ENCODE measurements at places on chromosomes 2 and 18. TPM values are rescaled to one million over a fixed set of nuclear protein-coding genes. Genes with fewer than 3 reads are reported as not detected.

DNA sequence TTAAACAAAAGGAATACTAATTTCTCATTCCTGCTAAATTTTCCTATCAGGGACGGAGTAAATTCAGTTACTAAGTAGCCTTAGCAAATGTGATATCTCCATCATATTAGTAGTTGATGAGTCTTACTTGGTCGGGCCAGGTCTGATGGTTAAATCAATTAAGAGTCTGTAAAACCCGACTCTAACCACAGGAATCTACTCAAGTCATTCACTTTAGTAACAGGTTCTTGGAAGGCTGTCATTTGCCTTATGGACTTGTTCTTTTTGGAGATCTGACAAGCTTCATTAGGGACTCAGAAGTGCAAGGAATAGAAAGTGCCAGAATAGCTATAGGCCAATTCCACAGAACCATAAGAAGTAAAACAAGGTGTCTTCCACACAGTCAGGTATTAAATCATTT, 119.0 kb downstream of the GCA start:
- DNase-seq: no peak

- DNase-seq: peak; percentile 67
Measured at GRCh38 chr2:46490521-46491141, 11.3 kb downstream of the TMEM247 start.

DNA sequence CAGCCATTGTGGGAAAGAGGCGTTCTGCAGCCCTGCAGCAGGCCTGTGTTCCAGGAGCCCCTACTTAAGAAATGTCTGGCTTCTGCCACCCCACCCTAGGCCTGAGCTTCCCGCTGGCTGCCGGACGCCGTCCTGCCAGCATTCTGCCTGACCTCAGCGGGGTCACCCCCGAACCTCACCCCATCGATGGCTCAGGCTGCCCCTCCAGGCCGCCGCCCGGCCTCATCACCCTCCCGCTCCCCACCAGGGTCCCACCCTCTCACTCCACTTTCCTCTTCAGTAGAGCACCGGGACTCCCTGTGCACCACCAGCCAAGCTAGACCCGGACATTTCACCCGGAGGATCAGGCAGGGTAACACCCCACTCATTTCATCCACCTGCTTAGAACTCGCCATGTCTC, 73.6 kb upstream of the SALL3 start:
- DNase-seq: no peak

DNA sequence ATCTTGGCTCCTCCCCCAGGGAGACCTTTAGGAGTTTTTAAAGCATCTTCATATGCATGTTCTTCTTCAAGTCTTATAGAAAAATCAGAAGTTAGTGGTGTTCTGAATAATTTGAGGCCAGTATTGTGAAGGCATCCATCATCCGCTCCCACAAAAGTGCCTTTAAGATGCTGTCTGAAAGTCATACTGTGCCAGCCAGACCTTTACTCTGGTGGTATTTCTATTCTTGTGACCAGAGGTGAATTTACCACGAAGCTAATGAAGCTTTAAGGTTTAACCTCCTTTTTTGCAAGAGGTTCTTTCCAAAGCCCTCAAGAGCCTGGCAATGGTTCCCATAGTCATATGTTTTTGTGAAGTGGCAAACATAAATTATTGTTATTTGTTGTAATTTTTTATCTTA, 54.3 kb downstream of the SLC40A1 start:
- no peak for DNase-seq

GRCh38 chr2:206477296-206477695, 34.0 kb downstream of the ADAM23 start:
- no peak for DNase-seq

- DNase-seq: no peak
Measured at GRCh38 chr2:78309460-78309859, 716.0 kb upstream of the REG3G start.

DNA sequence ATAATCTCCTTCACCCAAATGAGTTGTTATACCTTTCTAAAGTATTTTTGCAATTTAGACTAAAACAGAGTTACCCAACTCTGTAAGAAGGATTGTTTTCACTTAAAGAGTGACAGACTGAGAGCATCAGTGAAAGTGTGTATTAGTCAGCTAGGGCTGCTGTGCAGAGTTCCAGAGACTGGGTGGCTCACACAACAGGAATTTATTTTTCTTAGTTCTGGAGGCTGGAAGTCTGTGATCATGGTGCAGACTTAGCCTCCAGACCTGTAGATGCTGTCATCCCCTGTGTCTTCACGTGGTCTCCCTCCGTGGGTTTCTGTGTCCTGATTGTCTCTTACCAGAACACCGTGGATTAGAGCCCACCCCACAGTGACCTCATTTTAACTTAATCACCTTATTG, 40.0 kb downstream of the BCL2L11 start:
- no peak for DNase-seq

GRCh38 chr2:229042349-229042748, 228.7 kb downstream of the PID1 start:
- DNase-seq: no peak

- no peak for DNase-seq
Measured at GRCh38 chr2:82652117-82652516, 1807.0 kb downstream of the SUCLG1 start.

DNA sequence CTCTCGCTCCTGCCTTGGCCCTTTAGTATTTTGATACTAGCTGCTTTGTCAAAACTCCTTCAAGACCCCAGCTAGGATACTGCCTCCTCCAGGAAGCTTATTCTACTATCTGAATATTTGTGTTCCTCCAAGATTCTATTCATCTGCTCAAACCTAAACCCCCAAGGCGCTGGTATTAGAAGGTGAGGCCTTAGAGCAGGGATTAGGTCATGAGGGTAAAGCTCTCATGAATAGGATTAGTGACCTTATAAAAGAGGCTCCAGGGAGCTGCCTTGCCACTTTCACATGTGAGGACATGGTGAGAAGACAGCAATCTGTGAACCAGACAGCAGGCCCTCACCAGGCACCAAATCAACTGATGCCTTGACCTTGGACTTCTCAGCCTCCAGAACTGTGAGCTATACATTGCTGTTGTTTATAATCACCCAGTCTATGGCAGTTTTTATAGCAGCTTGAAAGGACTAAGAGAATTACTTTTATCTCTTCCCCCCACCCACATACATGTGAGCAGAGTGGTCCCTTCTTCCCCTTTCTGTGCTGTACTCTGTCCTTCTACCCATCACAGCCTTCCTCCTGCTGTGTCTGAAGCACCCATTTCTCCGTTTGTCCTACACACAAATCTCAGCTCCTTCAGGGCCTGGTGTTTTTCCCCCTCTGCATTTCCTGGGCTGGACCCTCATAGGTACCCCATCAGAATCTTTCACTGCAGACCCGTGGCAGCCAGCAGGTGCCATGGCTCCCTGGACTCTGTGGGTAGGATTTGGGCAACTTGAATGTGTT, 54.5 kb downstream of the HS1BP3 start:
- DNase-seq: no peak

- DNase-seq: no peak
Measured at GRCh38 chr2:70514612-70515055, 39.0 kb downstream of the TGFA start.

DNA sequence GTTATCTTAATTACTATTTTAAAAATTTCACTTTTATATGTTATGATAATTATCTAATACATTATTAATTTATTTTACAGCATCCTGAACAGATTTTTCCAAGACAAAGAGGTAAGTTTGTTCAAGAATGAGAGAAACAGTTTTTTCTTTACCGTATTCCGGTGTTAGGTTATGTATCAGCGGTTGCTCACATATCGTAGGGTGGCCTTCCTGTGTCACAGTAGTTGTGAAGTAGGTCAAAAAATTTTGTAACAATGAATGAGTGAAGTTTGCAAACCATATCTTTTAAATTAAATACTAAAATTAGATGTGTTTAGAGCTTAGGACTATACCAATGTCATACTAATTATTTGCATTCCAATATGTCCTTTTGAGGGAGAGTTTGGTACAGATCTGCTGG, 33.5 kb downstream of the MRPS9 start:
- no peak for DNase-seq

- no peak for DNase-seq
Measured at GRCh38 chr2:30683236-30683956, 123.8 kb downstream of the CAPN13 start.

TMEM37 gene
- polyA plus RNA-seq: 11.1 TPM

TDRD15 gene
- polyA plus RNA-seq: not detected

MBD5 gene
- polyA plus RNA-seq: 21.2 TPM

ABCG5 gene
- not detected for polyA plus RNA-seq

RBM43 gene
- 10.7 TPM for polyA plus RNA-seq

MRPS5 gene
- 61.1 TPM for polyA plus RNA-seq
